Activated CD8-positive, alpha-beta memory T cell treated with anti-CD3 and anti-CD28 coated beads for 1 hour (primary cell): ENCODE measurements at places on chromosomes 4 and X.
A peak's percentile ranks its signal among the peaks of the same experiment; 100 is the strongest.

DNA sequence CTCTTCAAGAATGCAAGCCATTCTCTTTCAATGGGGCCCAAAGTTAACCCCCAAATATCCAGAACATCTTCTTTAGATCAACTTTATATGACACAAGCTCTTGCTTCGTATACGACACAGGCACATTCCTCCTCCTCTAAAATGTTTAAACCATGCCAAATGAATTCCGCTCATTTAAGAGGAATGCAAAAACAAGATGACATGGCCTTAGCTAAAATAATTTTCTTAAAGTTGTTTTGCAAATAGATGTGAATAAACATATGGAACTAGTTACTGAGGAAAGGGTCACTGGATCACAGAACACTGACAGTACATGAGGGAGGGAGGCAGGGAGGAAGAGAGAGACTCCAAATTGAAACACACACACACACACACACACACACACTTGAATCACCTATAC, 97.4 kb downstream of the RASL11B start:
- DNase-seq: no peak

DNA sequence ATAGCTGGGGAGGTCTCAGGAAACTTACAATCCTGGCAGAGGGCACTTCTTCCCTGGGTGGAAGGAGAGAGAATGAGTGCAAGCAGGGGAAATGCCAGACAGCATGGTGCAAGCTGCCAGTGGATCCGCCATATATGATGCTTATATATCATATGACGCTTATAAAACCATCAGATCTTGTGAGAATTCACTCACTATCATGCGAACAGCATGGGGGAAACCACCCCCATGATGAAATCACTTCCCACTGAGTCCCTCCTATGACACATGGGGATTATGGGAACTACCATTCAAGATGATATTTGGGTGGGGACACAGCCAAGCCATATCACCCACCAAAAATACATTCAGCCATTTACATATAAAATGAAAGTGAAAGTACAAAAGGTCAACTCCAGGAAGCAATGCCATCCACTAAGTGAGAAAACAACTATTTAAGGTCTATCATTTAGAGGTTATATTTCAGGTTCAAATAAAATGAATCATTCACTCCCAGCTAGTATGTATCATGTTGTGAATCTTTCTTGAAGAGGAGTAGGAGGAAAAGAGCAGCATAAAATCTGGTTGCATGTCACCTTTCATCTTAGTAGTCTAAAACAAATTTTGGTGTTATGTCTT, 20.3 kb upstream of the DYNLT3 start:
- no peak for DNase-seq

DNA sequence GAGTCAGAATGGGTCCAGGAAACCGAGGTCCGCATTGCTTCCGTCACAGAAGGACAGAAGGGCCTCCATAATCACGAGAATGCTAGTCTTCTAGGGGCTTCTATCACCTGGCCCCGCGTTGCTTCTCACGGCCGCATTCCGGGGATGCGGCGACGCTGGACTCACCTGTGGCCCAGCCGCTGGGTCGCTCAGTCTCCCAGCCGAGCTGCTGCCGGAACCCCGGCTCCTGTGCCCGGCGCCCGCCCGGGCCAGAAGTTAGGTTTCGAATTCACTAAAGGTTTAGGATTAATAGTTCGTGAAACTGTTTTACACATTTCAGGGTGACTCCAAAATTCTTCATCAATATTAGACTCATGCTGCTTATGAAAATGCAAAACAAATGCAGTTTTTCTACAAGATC, 31.7 kb upstream of the TMSB15A start:
- DNase-seq: no peak

DNA sequence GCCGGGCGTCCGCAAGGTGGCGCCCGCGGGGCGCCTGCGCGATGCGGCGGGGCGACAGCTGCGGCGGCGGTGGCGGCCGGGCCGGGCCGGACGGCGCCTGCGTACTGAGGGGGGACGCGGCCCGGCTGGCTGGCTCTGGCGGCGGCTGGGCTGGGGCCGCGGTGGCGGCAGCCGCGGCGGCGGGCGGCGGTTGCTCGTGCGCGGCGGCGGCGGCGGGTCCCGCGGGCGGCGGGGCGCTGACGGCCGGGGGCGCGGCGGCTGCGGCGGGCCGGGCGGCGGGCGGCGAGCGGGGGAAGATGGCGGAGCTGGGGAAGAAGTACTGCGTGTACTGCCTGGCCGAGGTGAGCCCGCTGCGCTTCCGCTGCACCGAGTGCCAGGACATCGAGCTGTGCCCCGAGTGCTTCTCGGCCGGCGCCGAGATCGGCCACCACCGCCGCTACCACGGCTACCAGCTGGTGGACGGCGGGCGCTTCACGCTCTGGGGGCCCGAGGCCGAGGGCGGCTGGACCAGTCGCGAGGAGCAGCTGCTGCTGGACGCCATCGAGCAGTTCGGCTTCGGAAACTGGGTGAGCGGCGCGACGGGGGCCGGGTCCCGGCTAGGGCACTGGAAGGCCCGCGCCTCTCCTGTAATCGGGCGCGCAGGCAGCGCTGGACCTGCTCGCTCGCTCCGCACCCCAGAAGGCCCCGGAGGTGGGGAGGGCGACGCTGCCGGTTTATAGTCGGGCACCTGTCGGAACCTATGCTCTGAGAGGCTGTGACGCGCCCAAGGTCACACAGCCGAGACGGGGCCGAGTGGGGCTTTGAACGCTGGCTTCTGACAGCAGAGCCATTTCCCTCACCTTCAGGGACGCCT, at the start of gene TADA2B:
Gene TADA2B (plus strand): TSS at position 89 of the 853 bp plus-strand sequence. CDS start 208 bp downstream, at position 297.
- DNase-seq: peak; percentile 25
